ENCODE measurements at places on chromosomes 7 and 10.

DNA sequence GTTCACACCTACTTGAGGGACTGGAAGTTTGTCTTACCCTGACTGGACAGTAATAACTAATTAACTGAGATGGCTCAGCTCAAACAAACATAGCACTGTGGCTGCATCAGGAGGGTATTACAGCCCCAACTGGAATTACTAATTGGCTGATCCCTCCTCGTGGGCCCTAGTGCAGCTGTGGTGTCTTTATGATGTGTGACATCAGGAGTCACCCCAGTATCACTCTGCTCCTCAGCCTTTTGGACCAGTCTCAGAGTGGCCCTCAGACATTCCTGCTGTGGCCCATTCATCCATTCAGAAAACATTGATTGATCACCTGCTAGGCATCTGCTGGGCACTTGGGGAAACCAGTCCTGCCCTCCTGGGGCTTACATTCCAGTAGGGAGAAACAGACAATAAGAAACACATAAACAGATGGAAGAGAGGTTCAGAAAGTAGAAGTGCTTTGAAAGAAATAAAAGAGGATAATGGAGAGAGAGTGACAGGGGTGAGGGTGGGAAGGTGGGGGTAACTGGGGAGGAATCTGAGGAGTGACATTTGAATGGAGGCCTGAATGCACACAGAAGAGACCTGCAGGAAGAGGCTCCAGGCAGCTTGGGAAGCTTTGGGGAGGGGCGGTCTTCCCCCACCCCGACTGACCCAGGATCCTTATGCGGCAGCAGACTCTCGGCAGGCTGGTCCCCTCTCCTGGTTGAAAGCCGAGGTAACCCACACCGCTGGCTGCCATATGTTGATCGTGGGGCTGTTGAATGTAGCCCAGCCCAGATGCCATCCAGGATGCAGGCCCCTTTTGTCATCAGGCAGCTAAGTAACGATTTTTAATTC is 113.1 kb downstream of the C10orf105 start:
- no peak for DNase-seq

- DNase-seq = peak; percentile 55
These were observed 121.9 kb upstream of the AKR1E2 start for GRCh38 chr10:4704034-4704545.

GRCh38 chr10:34626158-34626880 is 188.8 kb downstream of the PARD3 start:
- DNase-seq = no peak

- no peak for DNase-seq
These were observed 144.6 kb downstream of the SEMA3E start for GRCh38 chr7:83504330-83504729.

DNA sequence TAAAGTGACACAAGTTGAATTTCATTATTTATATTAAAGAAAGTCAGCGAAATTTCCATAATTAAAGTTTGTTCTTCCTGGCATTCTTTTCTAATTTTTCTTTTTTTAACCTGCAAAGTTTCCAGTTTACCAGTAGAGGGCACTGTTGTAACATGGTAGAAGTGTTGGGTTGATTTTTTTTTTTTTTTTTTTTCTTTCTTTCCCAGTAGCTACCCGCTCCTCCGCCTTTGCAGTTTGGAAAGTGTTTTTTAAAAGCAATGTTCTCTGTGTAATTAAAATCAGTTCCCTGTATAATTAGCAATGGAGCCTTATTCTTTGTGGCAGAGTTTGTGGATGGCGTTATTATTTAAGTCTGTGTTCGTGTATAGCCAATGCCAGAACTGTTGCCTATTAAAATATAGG is 53.7 kb downstream of the TAF3 start:
- DNase-seq = no peak

- DNase-seq = no peak
These were observed 69.2 kb upstream of the UNC5B start for GRCh38 chr10:71143170-71143569.

GRCh38 chr10:114709984-114710383 is 51.9 kb upstream of the ABLIM1 start:
- no peak for DNase-seq

DNA sequence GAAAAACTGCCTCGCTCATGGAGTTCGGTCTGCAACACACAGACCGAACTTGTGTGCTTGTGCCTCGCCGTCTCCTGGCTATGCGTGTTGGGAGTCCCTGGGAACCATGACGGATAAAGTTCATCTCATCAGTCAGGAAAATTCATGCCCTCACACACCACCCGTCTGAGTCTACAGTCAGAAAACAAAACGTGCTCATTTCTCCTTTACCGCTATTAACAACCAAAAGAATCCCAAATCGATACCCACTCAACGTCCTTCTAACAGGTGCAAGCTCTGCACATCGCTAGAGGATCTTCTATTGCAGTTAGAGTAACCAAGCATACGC is 13.6 kb downstream of the CNPY1 start:
- no peak for DNase-seq
